ENCODE measurements at places on chromosomes 7 and 10.

GRCh38 chr10:106931159-106931852 is 233.2 kb downstream of the SORCS1 start:
- no peak for DNase-seq

DNA sequence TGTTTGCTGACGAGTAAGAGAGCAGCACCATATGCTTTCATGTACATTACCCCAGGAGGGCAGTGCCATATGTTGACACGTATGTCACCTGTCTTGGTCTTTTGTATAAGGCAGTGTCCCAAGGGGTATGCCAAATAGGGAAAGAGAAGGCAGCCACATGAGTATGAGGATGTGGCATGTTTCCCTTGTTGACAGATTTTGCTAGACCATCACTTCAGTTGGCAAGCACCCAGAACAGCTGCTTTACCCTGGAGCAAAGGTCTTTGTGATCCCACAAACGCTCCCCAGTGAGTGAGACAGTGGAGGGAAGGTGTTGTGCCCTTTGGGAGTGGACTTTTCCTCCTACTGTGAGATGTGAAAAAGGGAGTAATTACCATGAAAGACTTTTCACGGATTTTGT is 350.1 kb downstream of the ETV1 start:
- no peak for DNase-seq

GRCh38 chr7:4265066-4265465 is 417.0 kb upstream of the FOXK1 start:
- DNase-seq, result no peak

DNA sequence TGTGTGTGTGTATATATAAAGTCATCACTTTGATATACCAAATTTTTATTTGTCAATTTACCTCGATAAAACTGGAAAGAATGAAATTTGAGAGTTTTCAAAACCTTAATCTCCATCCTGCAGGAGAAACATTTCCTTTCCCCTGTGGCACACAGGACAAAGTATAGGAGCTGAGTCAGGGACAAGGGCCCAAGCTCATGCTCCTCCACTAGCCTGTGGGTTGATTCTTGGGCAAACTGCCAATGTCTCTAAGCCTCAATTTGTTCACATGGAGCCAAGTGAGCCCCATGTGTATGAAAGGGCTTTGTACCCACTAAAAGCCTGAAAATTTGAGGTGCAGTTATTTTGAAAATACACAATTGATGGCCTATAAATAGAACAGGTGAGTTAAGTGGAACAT is 60.3 kb upstream of the IL6 start:
- DNase-seq, result peak; percentile 45

DNA sequence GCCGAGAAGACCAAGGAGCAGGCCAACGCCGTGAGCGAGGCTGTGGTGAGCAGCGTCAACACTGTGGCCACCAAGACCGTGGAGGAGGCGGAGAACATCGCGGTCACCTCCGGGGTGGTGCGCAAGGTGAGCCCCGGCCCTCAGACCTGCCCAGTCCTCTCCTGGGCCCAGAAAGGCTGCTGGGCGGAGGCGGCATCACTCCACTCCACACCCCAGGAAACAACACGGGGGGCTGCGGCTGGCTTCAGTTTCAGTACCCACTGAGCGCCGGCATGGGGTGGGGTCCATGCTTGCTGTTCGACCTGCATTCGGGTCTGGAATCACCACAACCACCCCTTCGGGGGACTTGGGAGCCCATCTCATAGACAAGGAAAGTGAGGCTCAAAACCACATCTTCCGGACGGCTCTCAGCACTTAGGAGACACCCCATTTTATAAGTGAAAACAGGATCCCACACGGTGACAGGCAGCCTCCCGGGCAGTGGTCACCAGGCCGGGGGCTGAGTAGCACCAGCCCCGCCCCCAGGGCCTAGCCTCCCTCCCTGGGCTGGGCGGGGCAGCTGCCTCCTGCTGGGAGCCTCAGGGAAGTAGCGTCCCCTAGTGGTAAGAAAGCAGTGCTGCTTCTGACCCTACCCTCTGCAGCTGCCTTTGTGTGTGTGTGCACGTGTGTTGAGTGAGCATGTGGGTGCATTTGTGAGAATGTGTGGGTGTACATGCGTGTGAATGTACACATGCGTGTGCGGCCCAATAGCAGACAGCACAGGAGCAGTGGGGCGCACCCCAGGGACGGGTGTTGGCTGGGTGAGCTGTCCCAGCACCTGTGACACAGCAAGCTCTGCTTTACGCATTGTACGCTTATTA is 1.8 kb downstream of the SNCG start:
- DNase-seq, result no peak

DNA sequence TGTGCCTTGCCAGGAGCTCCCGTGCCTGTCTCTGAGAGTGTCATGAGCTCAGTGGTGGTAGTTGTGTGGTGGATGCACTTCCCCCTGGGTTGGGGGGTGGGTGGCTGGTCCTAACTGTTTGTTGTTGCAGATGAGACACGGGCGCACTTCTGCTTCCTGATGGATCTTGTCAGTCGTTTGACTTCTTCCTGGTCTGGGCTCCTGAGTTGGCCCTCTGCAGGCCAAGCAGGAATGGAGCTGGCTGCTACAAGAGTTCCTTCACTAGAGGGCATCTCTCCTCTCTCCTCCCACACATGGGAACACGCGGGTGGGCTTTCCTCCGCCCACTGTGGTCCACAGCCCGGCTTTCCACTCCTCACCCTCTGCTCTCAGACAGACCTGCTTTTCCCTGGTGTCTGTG is 82.0 kb downstream of the BMS1 start:
- DNase-seq, result no peak

DNA sequence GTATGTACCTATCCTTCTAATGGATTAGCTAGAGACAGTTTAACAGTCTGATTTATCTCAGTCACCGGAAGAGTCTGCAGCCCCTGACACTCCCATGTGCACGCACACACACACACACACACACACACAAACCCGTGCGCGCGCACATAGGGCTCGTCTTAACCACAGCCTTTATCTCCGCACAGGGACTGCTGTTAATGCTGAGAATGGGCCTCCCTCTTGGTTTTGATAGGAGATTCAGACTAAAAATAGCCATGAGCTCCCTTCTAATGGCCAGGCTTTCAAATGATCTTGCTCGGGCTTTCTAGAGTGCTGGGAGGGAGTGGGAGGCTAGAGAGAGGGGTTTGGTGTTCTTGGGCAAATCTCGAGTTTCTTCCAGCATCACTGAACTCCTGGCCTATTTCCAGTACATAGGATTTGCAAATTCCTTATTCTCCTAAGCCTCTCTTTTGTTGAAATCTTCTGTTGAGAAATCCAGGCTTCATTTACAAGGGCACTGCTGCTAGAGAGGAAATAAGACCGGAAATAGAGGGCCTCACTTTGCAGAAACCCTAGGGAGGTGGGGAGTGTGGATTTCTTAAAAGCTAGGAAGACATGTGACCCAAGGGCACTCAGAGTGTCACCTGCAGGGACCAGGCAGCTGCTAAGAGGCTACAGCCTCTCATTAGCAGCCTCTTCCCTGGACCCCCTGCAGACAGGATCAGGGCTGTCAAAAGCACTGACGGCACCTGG is 2.4 kb downstream of the TMEM72 start:
- no peak for DNase-seq

GRCh38 chr7:157782041-157782440 is 445.2 kb downstream of the DNAJB6 start:
- no peak for DNase-seq
